ENCODE measurements at places on chromosomes 6 and 20.

- DNase-seq = no peak
These were observed 18.7 kb upstream of the CTAGE9 start for GRCh38 chr6:131729550-131729949.

DNA sequence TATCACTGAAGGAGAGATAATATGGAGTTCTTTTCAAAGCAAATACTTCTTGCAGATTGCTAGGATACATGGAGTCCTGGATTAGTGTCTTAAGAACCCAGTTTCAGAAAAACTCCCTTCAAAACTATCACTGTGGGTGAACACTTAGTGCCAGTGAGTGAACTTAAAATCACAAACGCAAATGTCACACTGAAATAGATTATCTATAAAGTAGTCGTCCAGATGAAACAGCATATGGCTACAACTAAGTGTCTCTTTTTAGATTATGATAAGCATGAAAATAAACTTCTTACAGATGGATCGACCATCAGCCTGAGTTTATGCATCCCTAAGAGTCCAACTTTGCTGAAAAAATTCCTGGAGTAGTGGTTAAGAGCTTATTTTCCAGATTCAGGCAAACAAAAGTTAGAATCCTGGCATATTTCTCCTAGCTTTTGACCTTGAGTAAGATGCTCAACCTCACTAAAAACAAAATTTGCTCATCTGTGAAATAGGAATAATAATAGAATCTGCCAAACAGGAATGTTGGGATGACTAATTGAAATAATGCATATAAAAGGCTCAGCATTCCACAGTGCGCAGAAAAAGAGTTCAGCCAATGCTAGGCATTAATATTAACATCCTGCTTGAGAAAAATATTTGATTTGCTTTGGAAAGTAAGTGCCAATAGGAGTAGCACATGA, 70.4 kb downstream of the DOK5 start:
- no peak for DNase-seq

- DNase-seq = no peak
These were observed 52.9 kb downstream of the NEDD9 start for GRCh38 chr6:11179419-11180202.

- no peak for DNase-seq
These were observed 244.5 kb downstream of the CDC5L start for GRCh38 chr6:44631968-44632367.

- DNase-seq = peak; percentile 78
These were observed 112.1 kb downstream of the WDR27 start for GRCh38 chr6:169589699-169590257.

DNA sequence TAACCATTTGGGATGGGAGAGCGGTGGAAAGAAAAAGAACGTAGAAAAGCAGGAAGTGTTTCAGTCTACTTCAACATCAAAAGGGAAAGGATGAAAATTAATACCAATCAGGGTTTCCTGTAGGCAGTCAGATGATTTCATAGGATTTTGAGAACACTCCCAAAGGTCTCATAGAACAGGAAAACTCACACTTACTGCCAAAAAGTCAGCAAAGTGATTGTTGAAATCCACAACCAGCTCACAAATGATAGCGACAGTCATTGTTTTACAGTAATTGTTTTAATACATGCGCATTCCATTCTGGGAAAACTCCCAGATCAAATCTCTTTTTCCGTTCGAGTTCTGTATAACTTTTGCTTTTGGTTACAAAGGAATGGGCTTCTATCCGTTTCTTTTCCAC, 5.3 kb upstream of the CNKSR3 start:
- no peak for DNase-seq

DNA sequence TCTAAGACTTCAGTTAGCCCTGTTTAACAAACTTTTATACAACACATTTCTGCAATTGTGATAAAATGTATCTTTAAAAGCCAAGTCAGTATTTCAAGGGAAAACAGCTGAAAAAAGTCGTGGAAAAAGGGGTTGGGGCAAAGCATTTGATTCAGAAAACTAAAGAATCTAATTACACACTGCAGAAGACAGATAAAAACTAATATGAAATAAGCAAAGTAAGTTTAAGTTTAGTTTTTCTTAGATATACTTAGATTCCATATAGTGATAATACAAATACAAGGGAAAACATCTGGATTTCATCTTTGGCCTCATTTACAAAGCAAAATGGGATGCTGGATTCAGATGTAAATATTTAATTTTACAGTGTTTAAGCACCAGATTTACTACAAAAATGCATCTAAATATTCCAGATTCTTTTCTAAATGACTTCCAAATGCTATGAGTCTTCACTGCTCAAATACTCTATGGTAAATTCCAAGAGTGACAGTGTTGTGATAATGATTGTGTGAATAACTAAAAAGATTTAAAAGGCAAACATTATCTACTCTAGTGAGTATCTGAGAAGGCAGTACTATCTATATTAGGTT, 1.5 kb upstream of the ADNP start:
- no peak for DNase-seq

DNA sequence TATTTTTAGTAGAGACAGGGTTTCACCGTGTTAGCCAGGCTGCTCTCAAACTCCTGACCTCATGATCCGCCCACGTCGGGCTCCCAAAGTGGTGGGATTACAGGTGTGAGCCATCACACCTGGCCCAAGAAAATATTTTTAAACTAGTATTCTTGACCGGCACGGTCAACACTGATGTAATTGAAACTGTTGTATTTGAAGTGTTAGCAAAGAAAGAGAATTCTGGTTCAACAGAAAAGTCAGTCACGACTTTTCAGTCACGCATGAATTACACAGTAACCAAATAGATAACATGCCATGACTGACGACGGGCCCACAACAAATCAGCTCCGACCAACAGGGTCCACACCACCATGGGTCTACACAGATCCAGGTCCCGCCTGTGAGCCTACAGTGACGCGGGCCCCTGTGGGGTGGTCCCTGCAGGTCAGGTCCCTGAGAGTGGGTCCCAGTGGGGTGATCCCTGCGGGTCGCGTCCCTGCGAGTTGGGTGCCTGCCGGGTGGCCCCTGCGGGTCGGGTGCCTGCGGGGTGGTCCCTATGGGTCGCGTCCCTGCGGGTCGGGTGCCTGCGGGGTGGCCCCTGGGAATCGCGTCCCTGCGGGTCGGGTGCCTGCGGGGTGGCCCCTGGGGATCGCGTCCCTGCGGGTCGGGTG, 1.0 kb downstream of the GMEB2 start:
- DNase-seq = peak; percentile 37

- no peak for DNase-seq
These were observed 21.8 kb downstream of the CCDC167 start for GRCh38 chr6:37477656-37478435.

DNA sequence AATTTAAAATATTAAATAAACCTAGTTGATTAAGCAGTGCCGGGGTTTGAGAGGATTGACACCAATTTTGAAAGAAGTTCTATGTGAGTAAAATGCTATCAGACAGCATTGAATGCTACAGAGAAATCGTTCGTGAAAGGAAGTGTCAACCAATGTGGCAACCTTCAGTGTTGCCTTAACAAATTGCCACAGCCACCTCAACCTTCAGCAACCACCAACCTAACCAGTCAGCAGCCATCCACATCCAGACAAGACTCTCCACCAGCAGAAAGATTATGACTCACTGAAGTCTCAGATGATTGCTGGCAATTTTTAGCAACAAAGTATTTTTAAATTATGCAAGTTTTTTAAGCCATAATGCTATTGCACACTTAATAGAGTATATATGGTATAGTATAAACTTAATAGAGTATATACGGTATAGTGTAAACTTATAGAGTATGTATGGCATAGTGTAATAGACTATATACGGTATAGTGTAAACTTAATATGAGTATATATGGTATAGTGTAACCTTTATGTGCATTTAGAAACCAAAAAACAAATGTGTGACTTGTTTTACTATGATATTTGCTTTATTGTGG, 65.3 kb upstream of the ID4 start:
- no peak for DNase-seq

GRCh38 chr6:100575921-100576320, 111.2 kb upstream of the SIM1 start:
- no peak for DNase-seq

DNA sequence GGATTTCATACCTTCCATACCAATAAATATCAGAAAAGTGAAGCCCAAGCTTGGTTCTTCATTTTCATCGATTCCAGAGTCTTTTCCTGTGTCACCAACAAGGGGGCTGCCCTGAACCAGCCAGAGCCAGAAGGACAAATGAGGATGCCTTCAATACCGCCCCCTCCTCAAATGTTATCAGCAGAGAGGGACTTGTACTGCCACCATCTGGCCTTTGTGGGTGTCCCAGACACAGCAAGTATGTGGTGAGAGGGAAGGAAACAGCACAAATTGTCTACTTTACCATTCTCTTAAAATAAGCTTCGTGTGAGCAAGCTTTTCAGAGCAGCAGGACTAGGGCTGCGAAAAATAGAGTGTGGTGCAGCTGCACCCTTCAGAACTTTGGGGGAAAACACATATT, 165.3 kb downstream of the SOBP start:
- DNase-seq = no peak

- DNase-seq = no peak
These were observed 5.9 kb downstream of the CASS4 start for GRCh38 chr20:56417911-56418310.

GRCh38 chr20:6074145-6074561, 20.3 kb upstream of the LRRN4 start:
- no peak for DNase-seq

DNA sequence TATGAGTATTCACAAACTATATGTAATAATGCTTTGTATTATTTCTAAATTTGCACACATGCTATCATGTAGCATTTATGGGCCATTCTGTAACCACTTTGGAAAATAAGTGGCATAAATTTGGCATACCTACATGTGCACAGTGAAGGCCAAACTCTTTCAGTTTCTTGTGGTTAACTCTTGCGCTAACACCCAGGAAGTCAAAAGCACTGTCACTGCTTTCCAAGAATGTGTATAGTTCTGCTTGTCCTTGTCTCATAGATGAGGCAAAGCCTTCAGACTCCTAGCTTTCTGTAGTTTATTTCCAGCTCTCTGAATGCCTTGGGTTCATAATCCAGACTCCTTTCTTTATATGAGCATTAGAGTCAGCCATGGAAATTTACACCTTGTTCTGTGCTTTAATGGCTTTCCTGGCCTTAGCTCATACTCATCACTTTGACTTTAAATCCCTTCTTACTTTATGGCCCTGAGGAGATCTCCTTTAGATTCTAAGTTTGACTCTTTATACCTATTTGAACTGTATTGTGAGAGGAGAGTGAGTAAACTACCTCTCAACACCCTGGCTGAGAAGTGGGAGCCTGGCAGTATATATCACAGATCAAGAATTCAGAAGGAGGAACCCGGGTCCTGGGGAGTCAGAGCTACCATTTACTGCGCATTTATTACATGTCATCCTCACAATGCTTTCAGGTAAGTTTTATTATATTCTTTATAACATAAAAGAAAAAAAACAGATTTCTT, 949 bp upstream of the SLC17A3 start:
- no peak for DNase-seq

DNA sequence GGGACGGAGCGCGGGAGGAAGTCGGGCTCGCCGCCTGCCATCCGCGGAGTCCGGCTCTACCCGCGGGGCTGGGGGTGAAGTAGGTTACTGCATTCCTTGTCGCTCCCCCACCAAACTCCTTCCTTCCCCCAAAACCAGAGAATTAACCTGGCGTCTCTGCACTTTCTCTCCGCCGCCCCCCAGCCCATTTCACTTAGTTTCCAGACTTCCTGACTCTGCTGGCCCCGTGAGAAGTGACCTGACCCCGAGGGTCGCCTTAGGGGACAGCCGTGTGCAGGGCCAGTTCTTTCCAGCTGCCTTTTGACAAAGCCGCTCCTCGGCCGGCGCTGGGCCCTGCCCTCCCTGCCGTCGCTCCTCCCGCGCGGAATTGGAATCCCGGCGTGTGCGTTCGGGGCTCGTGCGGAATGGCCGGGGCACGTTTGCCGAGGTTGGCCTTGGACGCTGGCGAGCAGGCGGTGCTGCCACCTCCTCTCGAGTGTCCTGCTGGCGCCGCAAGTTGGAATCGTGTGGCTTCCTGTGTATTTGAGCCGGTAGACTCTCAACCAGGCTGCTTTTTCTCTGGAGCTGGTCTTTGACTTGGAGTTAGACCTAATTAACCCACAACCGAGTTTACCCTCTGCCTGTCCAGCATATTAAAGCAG, 650 bp downstream of the DCBLD1 start:
- DNase-seq = peak; percentile 8

DNA sequence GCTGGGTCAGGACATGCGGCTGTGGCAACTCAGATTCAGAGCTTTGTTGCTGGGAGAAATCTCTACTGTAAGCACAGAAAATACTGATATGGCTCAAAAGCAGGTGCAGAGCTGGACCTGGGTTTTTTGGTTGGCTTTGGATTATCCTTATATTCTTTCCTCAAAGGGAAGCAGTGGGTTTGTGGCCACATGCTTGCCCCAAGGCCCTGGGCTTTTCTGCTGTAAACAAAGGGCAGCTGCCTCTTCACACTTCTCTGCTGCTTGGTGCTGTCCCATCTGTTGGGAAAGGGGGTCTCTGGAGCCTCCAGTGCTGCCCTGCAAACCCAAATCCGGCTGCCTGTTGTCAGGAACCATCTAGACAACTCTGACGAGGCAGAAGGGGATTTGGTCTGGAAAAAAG, 52.4 kb downstream of the ANKRD6 start:
- DNase-seq = no peak

DNA sequence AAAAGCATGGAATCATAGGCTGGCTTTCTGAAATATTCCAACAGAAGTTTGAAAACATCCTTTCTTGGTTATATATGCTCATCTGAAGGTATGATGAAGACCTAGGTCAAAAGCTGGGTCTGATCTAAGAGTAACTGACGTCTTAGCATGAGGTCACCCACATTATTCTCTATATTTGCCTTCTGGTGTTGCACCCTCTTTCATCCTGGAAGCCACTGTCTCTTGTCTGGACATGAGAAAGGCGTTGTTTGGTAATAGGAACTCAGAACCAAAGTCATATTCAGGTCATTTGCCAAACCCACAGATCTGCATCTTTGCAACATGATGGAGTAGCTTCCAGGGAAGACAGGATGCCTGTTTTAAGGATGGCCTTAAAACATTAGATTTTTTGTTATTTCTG, 17.6 kb downstream of the GABRR1 start:
- no peak for DNase-seq

GRCh38 chr6:28485482-28485881, 30.1 kb downstream of the GPX6 start:
- no peak for DNase-seq

DNA sequence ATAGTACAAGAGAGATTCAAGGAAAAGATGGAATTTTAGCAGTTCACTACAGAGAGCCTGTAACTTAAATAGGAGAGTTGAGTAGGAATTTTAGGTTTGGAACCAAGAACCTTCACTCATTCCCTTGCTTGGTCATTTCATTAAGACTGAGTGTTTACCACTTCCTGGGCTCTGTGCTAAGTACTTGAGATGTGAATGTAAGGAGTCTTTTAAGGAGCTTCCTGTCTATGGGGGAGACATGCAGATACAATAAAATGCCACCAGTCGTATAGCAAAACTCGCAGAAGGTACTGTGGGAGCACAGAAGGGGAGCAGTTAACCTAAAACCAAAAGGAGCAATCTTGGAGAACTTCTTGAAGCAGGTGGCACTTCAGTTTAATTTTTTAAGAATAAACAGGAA, 204.2 kb downstream of the SLC24A3 start:
- DNase-seq = no peak

DNA sequence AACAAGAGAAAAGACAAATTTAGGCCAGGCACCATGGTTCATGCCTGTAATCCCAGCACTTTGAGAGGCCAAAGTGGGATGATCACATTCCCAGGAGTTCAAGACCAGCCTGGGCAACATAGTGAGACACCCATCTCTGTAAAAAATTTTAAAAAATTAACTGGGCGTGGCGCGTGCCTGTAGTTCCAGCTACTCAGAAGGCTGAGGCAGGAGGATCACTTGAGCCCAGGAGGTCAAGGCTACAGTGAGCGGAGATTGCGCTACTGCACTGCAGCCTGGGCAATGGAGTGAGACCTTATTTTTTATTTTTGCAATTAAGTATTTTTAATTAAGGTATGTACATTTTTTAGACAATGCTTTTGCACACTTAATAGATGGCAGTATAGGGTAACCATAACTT, 3.3 kb downstream of the MTHFD1L start:
- DNase-seq = no peak

All from naive B cell (primary cell).